ENCODE measurements at places on chromosomes 5 and 9.

GRCh38 chr9:132062806-132063205 is 16.9 kb downstream of the MED27 start:
- DNase-seq, result no peak

DNA sequence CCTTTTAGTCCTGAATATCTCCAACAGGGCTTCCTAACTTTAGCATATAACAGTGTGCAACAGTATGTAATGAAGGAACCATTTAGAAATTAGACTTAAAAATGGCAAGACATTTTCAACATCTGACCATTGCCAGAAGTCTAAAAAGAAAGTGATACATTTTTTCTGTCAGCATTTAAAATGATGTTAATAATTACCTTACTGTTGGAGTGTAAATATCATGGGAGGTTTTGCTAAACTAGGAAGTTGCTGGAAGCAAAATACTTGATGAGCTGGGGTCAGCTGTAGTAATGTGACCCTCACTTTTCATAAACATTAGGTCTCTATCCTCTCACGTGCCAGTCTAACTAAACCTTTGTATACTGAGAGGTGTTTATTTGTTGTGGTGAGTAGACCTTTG is 68.8 kb downstream of the NTRK2 start:
- no peak for DNase-seq

DNA sequence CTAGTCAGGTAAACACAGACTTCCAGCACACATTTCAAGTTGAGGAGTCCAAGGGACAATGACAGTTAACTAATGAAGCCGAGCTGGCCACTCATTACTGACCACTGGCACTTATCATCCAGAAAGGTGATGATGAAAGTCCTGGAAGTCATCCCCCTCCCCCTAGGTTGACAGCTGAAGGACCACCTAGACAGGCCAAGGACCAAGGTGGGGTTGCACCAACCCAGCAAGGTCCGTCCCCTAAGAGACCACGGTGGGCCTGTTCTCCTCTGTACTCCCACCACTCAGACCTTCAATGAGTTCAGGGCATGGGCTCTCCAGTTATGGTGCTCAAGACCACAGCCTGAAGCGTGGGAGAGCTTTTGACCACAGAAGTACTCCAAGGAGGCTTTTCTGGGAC is 13.2 kb downstream of the P4HA2 start:
- DNase-seq, result no peak

DNA sequence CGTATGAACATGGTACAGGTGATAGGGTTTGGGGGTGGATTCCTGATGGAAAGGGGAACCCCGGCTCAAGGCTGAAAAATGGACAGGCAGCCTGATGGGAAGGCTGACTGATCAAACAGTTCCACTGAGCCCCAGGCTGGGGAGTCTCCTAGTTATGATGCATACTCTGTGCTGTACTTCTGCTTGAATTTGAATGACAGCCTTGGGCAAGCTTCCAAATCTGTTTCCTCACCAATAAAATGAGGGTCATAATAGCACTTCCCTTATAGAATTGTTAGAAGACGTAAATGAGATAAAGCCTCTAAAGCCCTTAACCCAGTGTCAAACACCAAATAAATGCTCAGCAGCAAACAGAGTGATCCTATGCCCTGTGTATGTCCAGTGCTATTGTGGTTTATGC is 478.5 kb upstream of the DMAC1 start:
- DNase-seq, result no peak

GRCh38 chr9:134323741-134324358 is 2.4 kb upstream of the RXRA start:
- DNase-seq, result no peak

GRCh38 chr5:113215401-113216060 is 219.3 kb downstream of the TSSK1B start:
- DNase-seq, result no peak

DNA sequence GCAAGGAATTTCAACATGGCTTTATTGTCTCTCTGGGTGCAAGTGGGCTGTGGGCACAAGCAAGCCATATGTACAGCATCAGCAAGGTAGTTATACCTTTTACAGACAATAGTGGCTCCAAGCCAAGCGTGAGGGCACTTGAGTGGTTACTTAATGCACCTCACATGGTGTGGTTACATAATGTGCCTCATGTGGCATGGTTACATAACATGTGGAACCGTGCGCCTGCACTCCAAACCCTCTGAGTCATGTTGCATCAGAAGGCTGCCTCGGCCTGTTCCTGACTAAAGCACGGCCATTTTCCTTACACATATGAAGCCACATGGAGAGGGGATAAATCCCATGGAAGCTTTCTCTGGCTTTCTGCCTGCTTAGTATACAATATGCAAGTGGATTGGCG is 150.9 kb downstream of the OSTF1 start:
- no peak for DNase-seq

- no peak for DNase-seq
Observed at GRCh38 chr5:14545308-14545707, 36.3 kb upstream of the OTULINL start.

DNA sequence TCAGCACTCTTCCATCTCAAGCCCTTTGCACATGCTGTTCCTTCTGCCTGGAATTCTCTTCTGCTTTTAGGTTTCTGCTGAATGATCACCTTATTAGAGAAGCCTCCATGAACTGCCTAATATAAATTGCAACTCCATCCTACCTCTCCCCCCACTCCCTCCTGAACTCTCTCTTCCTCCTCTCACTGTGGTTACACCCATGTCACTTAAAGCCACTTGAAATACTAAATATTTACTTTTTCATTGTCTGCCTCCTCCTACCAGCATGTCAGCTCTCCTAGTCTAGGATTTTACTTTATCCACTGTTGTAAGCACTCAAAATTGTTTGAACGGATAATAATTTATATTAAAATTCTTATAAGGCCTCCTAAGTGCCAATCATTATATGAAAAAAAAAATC is 43.8 kb downstream of the ACTL7B start:
- peak; percentile 3 for DNase-seq

DNA sequence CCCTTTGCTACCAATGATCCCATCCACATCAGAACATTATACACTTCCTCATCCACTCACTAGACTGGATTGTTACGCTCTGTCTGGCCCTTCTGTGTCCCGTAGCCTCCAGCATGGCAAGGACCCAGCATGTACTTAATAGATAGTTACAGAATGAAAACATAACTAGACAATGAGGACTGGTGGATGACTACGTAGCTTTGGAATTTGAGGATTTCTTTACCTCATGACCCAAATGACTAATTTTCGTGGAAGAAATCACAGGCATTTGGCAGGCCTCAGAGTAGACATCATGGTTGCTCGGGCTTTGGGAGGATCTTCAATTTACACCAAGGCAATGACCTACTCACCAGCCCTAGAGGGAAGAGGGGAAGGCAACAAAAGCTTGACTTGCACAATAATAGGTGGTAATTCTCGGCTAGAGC is 299.8 kb downstream of the TLE1 start:
- DNase-seq, result no peak

GRCh38 chr9:134515026-134515821 is 126.4 kb upstream of the COL5A1 start:
- no peak for DNase-seq

- no peak for DNase-seq
Observed at GRCh38 chr5:40429258-40430100, 250.2 kb upstream of the PTGER4 start.

DNA sequence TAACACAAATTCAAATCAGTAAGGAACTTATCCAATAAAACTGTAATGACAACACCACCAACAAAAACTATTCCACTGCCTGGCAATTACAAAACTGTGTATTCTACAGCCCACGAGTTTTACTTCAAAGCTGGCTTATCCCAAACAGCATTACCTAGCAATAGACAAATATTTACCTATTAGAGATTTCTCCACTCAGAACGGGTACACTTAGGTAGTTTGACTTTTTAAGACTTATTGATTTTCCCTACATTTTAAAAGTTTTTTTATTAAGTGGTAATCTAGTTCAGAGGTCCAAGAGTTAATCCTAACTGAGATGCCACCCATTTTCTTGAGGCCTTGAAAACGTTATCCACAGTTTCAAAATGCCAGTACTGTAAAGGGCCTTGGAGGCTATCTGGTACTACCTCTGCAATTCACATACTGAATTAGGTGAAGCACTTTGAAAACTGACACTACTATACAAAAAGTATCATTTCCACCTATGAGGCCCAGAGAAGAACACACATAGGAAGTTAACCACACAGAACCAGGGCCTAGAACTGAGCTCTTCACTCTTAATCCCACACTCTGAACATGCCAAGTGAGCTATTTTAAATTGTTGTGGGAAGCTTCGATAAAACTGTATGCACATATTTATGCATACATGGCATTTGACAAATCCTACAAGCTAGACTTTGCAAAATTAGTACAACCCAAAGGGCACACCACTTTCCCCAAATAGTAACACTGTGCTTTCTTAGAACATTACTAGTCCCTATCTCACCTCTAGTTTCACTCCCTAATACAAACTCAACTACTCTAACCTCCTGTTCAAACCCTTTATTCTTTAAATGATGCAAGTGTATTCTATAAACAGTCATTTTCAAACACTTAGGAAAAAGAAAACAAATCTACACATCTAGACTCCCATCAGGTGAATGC is 2.1 kb downstream of the NADK2 start:
- DNase-seq, result no peak

GRCh38 chr9:94705162-94705702 is 21.3 kb upstream of the AOPEP start:
- DNase-seq, result no peak

- no peak for DNase-seq
Observed at GRCh38 chr5:10124287-10124686, 125.4 kb downstream of the ATPSCKMT start.

DNA sequence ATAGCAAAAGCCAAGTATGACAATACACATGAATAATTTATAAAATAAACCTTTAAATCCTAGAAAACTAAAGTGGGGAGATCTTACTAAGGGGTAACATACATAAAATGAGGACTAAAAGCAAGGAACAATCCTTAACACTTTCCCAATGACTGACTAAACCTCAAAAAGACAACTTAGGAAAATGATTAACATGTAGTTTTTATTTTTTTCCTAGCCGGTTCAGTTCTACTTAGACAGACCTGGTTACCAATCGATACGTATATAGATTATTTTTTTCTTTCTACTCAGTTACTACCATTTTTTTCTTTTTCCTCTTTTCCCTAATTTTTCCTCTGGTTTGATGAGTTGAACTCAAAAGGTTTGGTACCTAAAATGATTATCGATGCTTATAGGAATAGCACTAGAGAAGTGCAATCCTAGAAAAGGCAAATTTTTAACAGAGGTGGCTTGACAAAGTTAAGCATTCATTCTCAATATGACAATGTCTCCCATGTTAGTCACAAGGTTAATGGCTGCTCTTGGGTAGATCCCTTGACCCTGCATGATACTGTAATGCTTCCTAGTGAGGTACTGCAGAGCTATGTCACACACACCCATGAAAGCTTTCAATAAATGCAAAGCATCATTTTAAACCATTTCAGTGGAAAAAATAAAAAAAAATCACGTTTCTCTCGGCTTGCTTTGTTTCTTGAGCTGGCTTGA is 41.5 kb downstream of the FBXO4 start:
- DNase-seq, result no peak

GRCh38 chr9:90893706-90894105 is 92.1 kb downstream of the SYK start:
- no peak for DNase-seq

DNA sequence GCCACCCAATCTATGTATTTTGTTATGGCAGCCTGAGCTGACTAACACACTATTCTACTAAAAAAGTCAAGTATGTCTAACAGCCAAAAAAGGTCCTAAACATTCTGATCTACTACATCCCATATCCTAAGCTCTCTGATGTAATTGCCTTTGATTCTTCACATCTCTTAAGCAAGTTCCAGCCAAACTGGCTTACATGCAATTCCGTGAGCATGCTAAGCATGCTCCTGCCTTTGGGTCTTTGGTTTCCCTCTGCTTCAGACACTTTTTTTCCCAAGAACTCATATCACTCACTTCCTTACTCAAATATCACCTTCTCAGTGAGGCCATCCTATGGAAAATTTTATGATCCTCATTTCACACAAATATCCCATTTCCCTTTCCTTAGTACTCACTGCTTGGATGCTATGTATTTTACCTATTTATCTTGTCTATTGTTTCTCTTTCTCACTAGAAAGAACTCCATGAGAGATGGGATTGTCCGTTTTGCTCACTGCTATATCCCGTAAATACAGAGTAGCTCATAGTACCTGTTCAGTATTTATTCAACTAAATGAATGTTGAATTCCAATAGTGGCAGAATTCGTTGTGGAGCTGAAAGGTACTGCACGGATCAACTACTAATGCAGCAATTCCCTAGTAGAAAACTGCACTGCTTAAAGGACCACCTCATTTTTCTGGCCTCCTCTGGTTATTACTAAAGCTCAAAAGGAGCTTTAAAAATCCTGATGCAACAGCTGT is 2.3 kb upstream of the SLC12A2 start:
- no peak for DNase-seq

DNA sequence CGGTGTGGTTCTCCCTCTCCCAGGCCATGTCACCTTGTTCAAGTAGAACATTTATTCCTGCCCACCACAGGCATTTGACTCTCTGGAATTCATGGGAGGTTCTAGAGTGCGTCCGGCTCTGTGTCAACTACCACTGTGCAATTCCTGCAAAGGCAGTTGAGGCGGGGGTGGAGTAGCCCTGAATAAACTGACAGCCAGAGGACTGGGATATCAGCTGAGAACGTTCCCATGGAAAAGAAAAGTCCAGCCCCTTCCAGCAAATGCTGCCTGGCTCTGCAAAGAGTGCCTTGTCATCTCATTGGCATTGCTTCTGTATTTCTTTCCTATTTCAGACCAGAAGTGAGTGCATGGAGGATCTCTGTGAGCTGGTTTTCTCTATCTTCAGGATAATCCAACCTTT is 18.9 kb upstream of the MEGF9 start:
- DNase-seq, result no peak

Measured in NCI-H1436 (cell line).